ENCODE measurements at places on chromosomes 6 and 20. TPM values are rescaled to one million over a fixed set of nuclear protein-coding genes. Genes with fewer than 3 reads are reported as not detected.

The PHACTR1 gene
- total RNA-seq, result 1.8 TPM

DNA sequence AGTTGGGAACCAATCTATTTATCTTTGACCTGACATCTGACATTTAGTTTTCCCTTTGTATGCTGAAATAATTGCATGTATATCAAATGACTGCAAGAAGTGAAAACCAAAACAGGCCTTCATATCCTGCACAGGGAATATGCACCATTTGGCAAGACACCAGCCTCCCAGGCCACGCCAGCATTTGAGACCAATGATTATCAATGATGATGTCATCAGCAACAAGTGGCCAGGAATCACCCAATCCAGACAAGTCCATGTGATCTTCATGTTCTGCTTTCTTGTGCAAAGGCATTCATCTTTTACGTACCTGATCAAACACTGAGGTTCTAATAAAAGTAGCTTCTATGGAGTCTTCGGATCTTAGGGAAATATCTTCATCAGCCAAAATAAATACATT lies 107.4 kb upstream of the TENT5A start:
- no peak for DNase-seq

DNA sequence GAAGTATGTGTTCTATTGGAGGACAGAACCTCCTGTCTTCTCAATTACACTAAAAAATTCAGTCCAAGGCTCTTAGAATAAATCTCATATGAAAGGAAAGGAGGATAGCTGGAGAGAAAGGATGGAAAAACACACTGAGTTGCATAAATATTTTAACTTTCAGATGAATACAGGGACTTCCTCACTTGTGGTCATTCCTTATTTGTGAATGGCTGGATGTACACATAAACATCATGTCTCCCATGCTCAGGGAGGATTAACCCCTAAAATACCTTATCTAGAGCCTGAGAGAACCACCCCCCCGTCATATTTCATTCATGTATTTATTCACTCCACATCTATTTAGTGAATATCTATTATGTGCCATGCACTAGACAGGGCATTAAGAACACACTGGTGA lies 217.6 kb upstream of the CITED2 start:
- DNase-seq, result no peak

GRCh38 chr6:138528137-138528536 lies 28.8 kb upstream of the NHSL1 start:
- no peak for DNase-seq

DNA sequence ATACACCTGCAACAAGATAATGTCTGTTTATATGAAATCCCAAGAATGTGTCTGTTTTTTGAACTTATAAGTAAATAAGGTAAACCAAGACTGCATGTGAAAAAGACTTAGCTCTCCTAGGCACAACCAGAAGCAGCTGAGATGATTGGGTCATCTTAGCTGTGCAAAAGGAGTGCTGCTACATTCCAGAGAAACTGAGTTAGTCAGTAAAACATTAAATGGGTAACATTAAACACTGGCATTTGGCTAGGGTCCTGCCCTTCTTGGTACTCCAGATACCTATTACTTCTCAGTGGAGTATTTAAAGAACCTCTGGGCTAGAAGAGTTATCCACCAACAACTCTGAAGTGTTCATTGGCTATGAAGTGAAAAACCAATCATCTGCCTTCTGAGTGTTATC lies 47.8 kb downstream of the ILRUN start:
- no peak for DNase-seq

DNA sequence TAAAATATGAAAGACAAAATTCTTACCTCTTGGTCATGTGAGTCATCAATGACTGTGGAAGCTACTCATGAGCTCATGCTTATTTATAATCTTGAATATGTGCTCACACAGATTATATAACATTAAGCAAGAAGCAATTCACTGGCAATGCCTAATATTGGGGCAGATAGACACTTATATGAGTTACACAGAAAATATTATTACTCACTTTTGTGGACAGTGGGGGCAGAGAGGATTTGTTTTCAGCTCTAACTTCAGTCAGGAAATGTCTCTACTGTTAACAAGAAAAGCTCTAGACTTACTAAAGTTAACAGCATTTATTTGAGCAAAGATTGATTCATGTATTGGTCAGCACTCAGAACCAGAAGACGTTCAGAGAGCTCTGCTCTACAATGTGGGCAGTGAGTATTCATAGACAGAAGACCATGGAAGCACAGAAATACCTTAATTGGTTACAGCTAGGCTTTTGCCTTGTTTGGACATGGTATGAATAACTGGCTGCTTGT lies 85.8 kb upstream of the AHI1 start:
- DNase-seq, result no peak

- no peak for DNase-seq
Observed at GRCh38 chr20:60330461-60330860, 372.2 kb downstream of the CDH26 start.

DNA sequence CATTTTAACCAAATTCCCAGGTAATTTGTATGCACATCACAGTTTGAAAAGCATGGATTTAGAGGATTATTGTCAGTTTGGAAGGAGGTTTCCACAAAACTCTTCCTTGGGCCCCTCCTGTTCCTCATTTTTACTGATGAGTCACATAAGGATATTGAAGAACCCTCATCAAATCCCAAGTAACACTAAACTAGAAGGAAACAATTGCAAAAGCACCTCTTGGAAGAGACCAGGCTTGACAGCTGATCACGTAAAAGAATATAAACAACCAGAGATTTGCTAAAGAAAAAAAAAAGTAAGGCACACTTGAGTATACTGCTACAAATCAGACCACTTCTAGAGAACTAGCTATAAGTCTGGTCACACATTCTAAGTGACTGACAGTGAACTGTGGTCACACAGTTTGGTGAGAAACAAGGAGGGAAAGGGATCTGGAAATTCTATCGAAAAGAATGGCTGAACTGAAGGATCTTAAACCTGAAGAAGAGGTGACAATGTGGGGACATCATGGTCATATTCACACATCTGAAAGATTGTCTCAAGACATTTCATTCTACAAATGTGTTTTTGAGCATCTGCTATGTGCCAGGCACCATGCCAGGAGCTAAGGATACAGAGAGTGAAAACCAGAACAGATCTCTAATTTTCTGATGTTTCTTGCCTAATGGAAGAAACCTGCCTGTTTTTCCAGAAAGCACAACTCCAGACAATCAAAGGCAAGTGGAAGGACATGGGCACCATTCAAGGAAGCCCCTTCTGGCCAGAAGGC lies 24.1 kb downstream of the ZHX3 start:
- no peak for DNase-seq

Data from kidney epithelial cell (primary cell).